Right cardiac atrium (tissue), 5 donors: ENCODE measurements at places on chromosomes 11 and 22.

GRCh38 chr11:34599406-34599945, 21.4 kb upstream of the EHF start:
- no peak for DNase-seq

DNA sequence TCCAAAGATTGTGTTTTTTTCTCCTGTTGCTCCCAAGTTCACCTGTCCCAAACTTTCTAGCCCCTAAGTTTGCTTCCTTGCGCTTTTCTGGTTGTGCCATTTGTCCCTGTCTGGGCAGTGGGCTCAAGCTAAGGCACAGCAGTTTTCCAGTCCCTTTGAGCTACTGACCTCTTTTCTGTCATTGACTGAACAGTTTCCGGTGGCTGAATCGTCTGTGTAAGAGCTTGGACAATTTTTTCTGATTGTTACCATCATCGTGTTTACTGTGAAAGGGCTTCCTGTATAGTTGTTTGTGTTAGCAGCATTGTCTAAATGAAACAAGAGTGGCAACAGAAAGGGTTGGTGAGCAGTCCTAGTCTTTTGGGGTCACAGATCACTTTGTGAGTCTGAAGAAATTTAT, 49.8 kb downstream of the BMAL1 start:
- no peak for DNase-seq

DNA sequence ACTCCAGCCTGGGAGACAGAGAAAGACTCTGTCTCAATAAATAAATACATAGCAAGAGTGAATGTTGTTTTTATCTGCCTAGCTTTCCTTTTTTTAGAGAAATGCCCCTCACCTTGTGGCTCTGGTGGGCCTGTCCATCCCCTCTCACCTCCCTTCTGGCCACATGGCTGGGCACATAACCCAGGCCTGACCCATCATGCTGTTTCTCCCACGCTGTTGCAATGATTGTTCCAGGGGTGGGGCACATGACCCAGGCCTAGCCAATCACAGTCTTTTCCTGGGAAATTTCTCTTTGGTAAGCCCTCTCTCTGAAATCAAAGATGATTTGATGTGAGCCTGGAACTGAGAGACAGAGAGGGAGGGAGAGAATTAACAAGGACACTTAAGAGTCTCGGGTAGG, 5.5 kb upstream of the CYTH4 start:
- peak; percentile 38 for DNase-seq

GRCh38 chr11:128310676-128311445, 276.5 kb downstream of the ETS1 start:
- no peak for DNase-seq
